ENCODE measurements at places on chromosomes 4 and X.

DNA sequence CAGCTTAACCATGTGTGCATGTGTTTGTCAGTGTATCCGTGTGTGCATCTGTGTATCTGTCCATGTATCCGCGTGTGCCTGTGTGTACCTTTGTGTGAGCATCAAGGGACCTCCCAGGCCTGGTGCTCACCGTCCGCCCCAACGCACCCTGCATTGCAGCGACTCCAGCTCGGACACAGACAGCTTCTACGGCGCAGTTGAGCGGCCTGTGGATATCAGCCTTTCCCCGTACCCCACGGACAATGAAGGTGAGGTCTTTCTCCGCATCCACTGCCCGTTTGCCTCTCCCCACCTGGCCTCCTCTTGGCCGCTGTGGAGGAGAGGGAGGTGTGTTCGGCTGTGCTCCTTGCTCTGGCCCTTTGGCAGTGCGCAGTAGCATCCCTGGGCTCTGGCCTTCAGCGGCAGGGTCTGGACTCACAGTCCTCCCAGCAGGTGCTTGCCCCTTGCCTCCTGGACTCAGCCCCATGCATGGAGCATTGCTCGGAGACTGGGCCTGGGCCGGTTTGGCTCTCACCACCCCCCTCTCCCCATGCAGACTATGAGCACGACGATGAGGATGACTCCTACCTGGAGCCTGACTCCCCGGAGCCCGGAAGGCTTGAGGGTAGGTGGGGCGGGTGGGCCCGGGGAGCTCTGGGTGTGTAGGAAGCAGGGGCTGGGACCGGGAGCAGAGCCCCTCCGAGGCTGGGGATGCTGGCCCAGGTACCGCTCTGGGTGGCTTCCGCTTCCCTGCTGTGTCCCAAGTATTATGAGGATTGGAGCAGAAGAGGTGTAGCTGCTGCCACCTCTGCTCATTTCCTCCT lies 16.4 kb upstream of the ADD1 start:
- DNase-seq = no peak

DNA sequence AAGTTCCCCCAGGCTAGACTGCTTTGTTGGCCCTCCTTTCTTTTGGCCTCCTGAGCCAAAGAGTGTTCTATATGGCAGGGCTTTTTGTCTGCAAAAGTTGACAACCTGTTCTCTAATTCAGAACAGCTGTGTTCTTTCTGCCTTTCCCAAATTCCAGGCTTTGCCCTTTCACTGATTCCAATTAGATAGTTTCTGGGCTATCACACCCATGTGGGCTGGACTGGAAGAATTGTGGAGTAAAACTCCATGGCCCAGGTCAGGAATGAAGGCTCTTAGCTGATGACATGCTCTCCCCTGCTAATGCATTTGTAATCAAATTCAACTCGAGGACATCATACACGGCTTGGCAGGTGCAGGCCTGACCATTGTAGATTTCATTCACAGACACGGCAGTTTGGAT lies 19.4 kb downstream of the BMP3 start:
- DNase-seq = no peak

- no peak for DNase-seq
Measured at GRCh38 chr4:102625232-102625930, 124.2 kb downstream of the NFKB1 start.

GRCh38 chrX:149392921-149393320 lies 112.2 kb downstream of the IDS start:
- no peak for DNase-seq

GRCh38 chr4:94536649-94537469 lies 85.1 kb downstream of the PDLIM5 start:
- no peak for DNase-seq

DNA sequence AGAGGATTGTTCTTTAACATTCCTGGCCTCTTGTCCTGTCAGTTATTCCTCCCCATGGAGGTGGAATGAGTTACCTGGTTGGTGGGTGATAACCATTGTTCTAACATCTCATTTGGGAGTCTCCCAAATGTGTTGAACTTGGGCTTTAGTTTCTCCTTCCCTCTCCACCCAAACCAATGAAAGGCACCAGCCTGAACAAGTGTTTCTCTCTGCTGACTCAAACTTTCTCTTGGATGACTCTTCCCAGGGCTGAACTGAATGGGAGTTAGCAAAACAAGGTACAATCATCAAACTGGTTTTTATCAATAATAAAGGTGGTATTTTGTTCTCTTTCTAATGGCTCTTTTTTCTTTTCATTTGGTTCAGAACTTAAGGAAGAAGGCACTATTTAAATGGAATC lies 2.7 kb downstream of the DYNLT3 start:
- DNase-seq = no peak

DNA sequence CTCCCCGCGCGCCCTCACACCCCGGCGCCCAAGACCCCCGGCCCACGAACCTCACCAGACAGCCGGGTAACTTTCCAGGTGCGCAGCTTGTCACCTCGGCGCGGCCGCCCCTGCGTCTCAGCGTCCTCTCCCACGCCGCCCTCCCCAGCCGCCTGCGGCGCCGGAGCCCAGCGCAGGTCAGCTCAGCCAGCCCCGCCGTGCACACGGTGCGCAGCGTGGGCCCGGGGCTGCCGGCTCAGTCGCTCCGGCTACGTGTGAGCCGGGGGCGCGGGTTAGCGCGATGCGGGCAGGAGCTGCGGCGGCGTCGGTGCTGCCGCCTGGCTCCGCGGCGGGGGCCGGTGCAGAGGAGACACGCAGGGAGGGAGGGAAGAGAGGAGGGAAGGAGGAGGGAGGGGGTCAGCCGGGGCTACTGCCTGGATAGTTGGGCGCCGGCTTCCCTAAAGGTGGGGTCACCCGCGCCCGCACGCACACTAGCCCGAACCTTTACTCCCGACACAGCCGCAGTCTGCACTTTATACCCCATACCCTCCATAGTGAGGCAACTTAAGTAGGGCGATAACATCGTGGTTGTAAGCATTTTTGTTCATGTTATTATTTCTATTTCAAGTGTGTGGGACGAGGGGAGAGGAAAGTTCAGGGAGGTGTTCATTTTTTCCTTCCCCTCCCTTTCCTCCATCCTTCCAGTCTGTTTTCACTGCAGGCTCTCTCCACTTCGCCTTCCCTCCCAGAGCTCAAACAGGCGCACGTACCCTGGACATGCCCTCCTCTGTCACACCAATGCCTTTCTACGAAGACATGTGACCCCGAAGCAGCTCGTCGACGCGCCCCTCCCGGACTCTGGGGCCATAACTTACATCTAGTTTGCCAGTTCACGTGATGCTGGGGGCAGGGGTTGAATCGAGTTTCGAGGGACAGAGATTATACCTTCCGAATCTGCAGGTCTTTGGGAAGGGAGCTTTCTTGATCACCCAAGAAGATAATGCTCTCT lies at the start of gene PRKG2:
PRKG2 (minus strand) TSS at position 342 of the 988 bp plus-strand sequence. CDS start 10,175 bp downstream, outside the sequence.
- DNase-seq = no peak

GRCh38 chrX:13828392-13828791 lies 11.5 kb upstream of the GPM6B start:
- no peak for DNase-seq

DNA sequence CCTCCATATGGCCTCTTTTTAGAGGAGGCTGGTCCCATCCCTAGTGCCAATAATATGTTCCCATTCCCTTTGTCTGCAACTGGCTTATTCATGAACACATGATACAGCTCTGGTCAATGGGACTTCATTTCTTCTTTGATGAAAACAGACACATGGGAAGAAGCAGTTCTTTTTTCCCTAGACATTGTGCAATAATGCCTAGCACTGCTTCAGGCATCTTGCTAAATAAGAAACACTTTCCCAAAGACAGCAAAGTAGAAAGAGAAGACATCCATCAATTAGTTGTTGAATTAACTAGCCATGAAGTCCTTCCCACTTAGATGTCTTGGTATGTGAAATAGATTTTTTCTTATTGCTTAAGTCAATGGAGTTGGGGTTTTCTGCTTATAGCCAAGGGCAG lies 40.1 kb upstream of the TRPC3 start:
- DNase-seq = no peak

DNA sequence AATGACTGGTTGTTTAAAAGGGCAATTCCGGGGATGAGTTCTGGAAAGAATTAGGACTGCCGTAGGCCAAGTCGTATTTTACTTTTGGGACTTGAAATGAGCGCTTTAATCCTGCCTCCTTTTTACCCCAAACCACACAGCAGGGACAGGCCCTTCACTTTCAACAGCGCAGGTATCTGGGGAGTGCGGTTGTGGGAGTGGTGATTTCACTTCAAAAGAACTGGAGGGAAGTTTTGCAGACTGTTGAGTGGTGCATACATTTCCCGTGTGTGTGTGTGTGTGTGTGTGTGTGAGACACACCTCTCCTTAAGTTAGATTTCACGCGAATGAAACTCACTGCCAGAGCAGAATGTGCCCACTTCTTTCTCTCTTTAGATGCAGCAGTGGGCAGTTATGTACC lies 2.8 kb downstream of the NHS start:
- DNase-seq = no peak

DNA sequence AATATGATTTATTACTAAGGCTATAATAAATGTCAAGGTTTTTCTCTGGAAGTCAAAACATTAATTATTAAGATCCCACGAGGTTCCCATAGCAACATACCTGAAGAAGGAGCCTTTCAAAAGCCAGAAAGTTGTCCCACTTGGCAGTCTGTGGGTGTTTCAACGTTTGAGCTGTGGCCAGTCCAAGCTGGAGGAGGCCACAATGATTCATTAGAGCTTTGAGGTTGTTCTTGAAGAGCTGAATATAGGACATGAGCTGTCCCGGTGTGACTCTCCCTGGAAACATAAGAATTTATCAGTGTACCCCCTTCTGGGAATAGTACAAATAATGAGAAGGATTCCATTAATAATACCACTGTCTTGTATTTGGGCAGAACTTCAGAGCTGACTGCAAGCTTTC lies 92.1 kb downstream of the SCFD2 start:
- DNase-seq = no peak

DNA sequence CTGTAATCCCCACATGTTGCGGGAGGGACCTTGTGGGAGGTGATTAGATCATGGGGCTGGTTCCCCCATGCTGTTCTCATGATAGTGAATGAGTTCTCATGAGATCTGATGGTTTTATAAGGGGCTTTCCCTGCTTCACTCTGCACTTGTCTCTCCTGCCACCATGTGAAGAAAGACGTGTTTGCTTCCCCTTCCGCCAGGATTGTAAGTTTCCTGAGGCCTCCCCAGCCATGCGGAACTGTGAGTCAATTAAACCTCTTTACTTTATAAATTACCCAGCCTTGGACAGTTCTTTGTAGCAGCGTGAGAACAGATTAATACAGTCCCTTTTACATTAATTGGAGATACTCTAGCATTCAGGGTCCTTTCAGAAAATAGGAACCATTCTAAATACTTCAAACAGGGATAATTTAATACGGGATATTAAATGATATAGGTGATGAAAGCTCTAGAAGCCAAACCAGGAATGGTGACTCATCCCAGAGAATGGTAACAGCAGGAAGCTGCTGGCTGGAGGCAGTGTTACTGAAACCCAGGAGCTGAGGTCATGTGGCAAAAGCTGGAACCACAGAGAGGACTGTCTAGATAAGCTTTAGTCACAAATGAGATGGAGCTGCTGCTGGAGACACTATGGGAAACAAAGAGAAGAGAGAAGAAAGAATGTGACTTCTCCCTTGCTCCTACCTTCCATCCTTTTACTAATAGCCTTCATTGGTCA lies 57.3 kb downstream of the GSTCD start:
- DNase-seq = no peak

- no peak for DNase-seq
Measured at GRCh38 chrX:31233941-31234496, 162.2 kb upstream of the FTHL17 start.

DNA sequence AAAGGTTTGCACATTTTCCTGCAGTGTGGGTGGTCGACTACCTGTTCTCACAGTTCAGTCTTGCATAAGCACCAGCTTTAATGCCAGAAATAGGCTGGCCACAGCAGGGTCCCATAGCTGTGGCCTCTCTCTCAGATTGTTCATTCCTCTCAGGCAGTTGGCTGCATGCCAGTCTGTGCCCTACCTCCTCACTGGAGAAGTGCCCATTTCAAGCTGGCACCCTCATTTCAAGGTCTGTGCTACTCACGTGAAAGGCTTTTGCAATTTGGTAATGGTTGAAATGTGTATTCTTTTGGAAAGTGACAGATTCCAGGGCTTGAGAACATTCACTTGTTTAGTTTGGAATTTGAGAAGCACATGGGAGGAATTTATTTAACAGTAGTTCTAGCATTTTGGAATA lies 28.9 kb upstream of the MTMR1 start:
- no peak for DNase-seq

DNA sequence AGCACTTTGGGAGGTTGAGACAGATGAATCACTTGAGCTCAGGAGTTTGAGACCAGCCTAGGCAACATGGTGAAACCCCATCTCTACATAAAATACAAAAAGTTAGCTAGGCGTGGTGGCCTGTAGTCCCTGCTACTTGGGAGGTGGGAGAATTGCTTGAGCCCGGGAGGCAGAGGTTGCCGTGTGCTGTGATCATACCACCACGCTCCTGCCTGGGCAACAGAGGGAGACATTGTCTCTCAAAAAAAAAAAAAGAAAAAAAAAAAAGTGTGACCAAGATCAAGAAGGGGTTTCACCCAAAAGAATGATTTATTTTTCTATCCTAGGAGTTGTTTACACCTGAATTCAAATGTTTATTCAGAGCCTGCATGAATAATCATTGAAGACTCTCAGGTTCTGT lies 572.4 kb upstream of the GALNT7 start:
- DNase-seq = no peak

DNA sequence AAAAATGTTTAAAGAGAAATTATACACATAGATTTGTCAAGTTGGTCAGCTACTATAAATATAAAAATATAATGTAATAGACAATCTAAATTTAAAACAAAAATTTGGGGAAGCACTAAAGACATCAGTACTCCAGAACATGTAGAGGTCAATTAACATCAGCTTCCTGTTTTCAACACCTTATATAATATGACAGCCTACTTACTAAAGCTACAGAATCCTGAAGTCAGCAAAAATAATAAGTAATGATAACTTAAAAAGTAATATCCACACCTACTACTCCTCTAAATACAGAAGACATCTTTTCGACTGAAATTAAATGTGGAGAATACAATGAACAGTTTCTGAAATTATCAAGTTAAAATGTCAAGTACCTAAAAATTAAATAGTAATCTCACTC lies 118.6 kb downstream of the LRBA start:
- no peak for DNase-seq

GRCh38 chrX:17697191-17697590 lies 40.1 kb upstream of the SCML1 start:
- DNase-seq = no peak

DNA sequence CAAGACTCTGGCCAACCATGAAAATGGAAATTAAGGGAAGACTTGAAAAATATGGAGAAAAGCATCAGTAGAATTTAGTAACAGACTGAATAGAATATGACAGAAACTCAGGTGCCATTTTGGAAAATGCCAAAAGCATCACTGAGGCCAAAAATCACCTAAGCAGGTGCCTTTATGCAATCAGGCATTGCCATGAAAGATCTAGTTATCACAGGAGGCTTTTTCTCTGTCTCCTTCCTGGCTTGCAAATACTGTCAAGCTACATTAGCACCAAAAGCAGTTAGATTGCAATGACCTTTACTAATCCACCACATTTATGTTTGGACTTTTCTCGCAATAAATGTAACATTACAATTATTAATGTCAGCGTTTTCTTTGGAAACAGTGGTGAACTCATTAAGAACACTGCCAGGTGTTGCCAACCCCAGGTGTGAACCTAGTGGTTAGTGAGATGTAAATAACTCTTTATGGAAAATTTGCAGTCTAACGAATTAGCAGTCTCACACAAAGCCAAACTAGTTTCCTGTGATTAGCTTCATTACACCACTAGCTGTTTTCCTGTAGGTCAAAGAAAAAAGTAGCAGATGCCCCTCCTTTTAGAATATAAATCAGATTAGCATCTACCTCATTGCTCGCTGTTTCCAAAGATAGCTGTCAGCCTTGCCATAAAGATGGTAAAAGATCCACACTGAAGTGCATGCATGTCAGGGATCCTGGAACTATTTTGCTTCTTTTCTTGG lies 1568.4 kb upstream of the TENM3 start:
- DNase-seq = no peak

- no peak for DNase-seq
Measured at GRCh38 chrX:69396916-69397315, 107.2 kb upstream of the NALF2 start.
